ENCODE measurements at places on chromosomes 6 and 20.

- DNase-seq: no peak
Measured at GRCh38 chr20:61118429-61119224, 133.4 kb upstream of the CDH4 start.

GRCh38 chr6:111724505-111724904, 118.8 kb upstream of the TRAF3IP2 start:
- no peak for DNase-seq

DNA sequence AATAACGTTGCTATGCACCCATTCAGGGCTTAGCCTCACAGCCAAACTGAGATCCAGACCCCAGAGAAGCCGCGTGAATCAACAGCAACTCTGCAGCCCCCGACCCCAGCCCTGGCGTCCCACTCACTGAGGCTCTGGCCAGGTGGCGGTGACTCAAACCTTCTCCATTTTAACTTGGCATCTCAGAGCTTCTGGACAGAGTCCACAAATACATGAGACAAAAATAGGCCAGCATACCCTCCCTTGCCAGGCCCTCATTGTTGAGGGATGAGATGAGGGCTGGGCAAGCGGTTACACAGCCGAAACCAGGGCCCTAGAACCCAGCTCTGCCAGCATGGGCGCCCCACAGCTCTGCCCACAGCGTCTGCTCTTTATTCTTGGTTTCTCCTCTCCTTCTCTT, 118.4 kb downstream of the MYLK4 start:
- no peak for DNase-seq

DNA sequence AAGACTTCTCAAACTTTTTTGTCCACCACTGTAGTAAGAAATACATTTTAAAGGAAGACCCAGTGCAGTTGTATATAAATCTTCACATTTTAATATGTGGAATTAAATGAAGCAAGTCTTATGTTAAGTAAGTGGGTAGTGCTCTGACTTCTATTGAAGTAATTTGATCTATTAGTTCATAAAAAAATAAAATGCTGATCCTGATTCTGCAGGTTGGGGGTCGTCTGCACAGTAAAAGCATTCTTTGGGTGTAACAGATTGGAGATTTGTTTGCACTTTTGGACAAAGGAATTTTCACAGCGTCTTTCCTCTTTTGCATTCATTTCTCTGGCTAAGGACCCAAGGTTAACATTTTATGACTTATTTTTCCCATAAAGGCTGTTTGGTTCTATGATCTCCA, 106.8 kb downstream of the RNF144B start:
- DNase-seq: no peak

DNA sequence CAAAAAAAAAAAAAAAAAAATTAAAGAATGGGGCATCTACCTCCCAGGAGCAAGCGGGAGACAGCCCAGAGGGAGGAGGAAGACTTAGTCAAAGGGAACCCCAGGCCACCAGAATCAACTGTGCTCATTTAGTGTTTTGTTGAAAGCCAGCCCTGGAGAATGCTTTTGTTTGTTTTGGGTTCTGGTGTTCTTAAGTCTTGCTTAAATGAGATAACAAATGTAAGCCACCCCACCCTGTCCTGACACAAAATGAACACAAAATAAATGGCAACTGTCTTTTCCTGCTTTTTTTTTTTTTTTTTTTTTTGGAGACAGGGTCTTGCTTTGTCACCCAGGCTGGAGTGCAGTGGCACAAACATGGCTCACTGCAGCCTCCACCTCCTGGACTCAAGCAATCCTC, 165.0 kb upstream of the JARID2 start:
- no peak for DNase-seq

GRCh38 chr6:106694343-106694742, 65.0 kb downstream of the QRSL1 start:
- DNase-seq: no peak

- DNase-seq: no peak
Measured at GRCh38 chr6:149988550-149989346, 25.0 kb downstream of the ULBP1 start.

- DNase-seq: no peak
Measured at GRCh38 chr20:19743640-19743995, 14.4 kb upstream of the RIN2 start.

- no peak for DNase-seq
Measured at GRCh38 chr20:60249436-60249835, 291.2 kb downstream of the CDH26 start.

- no peak for DNase-seq
Measured at GRCh38 chr20:43508604-43509040, 1.1 kb downstream of the L3MBTL1 start.

GRCh38 chr6:156175971-156176421, 601.2 kb upstream of the ARID1B start:
- DNase-seq: no peak

GRCh38 chr6:170417881-170418280, 111.3 kb downstream of the FAM120B start:
- no peak for DNase-seq

Data from T-helper 2 cell treated with Interferon-gamma antibody and Interleukin-4, amounts not matched to agents 5 μg/mL and 100 μg/mL, for 36 hours (primary cell).